COLO829 (cell line): ENCODE measurements at places on chromosomes 16 and 17.

- DNase-seq = no peak
Observed at GRCh38 chr16:50494501-50495491, 53.4 kb upstream of the NKD1 start.

GRCh38 chr16:9844361-9844760, 337.9 kb downstream of the GRIN2A start:
- no peak for DNase-seq

DNA sequence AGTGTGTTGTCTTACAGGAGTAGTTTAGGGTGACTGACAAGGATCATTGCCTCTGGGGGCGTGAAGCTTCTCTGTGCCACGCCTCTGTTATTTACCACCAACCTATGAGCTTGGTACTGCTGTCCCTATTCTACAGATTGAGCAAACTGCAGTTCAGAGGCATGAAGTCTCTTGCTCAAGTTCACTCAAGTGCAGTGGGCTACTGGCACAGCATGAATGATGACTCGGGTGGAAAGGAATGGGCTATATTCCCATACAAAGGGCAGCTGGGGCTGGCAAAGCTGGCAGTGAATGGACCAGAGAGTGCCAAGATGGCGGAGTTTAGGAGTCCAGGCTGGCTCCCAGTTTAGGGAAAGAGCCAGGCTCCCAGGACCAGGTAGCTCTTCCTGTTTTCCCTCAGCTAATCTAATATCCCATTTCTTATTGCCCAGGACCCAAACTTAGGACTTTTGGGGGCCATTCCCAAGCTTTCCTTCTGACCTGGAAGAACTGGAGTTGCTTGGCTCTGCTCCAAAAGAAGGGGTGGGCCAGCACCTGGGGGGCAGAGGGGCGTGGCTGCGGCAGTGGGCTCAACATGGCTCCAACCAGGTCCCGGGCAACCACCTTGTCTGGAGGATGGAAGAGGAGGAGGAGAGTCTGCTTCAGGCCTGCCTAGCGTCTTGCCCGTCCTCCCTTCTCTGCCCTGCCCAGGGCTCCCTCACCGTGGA, 12.9 kb downstream of the PLK1 start:
- no peak for DNase-seq

- DNase-seq = no peak
Observed at GRCh38 chr17:38898812-38899348, 26.5 kb upstream of the LASP1NB start.

DNA sequence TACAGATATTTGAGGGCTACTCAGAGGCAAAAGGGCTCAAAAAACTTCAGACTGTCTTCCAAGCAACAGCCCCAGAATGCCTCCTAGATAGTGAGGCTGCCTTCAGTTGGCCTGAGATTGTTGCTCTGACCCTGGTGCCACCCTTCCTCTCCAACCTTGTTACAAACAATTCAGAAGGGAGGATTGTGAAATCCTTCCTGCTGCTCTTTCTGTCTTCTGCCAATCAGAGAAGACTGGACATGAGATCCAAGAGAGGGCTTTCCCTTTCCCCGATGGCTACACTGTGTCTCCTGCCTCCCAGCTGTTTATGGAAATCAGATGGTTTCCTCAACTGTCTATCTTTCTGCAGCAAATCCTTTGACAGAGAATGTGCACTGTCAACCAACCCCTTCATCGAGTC, 419.9 kb downstream of the CDH13 start:
- DNase-seq = no peak
